ENCODE measurements at places on chromosomes 7 and 10.

- DNase-seq: no peak
These were observed 46.0 kb downstream of the CDC123 start for GRCh38 chr10:12241810-12242529.

GRCh38 chr10:118465300-118465874 lies 123.3 kb upstream of the FAM204A start:
- no peak for DNase-seq

- DNase-seq: no peak
These were observed 15.0 kb downstream of the ELN start for GRCh38 chr7:74042746-74043522.

- DNase-seq: no peak
These were observed 75.7 kb downstream of the RSU1 start for GRCh38 chr10:16741540-16741939.

- no peak for DNase-seq
These were observed 5.2 kb upstream of the VWC2 start for GRCh38 chr7:49768254-49768653.

GRCh38 chr7:140275069-140275965 lies 98.5 kb upstream of the KDM7A start:
- DNase-seq: no peak

DNA sequence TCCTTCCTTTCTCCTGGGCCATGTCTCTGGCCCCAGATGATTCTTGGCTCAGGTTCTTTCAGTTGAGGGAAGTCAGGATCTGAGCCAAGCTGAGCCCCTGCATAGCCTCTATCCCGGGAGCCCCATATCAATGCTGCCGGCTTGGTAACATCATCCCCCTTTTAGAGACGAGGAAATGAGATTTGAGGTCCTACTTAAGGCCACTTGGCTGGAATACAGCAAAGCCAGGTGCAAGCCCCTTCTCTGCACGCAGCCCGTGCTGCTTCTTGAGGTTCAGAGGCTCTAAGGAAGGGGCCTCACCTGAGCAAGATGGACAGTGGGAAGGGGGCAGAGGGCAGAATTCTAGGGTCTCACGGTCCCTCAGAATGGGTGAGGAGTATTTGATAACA lies 2.4 kb upstream of the IRF5 start:
- DNase-seq: no peak

DNA sequence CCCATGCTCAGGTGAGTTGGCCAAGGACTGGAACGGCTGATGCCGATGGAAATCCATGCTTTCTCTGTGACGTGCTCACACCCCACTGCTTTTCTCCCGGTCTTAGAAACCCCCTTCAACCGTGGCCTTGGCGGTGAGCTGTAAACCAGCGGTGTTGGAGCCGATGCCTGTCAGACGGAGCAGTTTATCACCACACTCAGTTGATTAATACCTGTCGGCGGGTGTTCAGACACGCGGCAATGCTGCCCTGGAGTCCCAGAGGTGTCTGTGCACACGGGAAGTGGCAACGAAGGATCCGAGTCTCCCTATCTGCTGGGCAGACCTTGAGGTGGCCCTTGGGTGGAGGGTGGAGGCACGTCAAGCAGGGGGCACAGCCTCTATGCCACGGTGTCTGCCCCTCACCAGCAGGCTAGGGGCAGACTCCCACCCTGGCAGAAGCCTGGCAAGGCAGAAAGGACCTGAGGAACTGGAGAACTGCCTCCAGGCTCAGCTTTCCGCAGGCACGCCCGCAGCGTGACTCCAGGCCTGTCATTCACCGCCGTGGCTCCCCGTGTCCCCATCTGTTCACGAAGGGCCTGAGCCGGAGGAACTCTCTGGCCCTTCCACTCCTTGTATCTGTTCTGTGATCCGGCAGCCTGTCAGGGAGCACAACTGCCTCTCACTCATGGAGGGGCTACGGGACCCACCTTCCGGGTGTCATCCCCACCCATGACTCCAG lies 34.6 kb upstream of the MNX1 start:
- no peak for DNase-seq

- no peak for DNase-seq
These were observed 100.8 kb downstream of the EBF3 start for GRCh38 chr10:129863201-129863663.

- DNase-seq: no peak
These were observed 6.5 kb upstream of the HERPUD2 start for GRCh38 chr7:35701287-35701900.

GRCh38 chr10:55820478-55820877 lies 540.6 kb downstream of the ZWINT start:
- no peak for DNase-seq

DNA sequence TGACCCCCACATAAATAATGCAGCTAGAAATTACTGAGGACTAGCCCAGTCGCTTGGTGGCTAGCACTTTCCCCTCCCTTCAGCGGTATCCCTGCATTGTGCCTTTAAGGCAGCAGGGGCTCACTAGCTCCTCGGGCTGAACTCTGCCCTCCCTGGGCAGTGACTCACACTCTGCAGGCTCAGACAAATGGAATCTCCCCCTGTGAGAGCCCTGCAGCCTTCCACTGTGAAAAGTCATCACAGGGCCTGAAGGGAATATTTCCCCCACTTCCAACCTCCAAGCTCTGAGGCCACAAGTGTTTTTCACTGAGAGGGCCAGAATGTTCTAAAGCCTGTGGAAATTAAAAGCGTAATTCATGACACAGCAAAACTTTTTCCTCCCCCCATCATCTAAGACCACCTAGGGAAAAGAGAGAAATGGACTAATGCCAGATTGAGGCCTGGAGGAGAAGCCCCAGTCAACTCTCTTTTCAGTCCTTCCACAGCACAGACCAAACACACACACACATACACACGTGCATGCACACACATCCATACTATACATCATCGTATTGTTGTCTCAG lies 93.6 kb upstream of the COL1A2 start:
- DNase-seq: peak; percentile 78

- no peak for DNase-seq
These were observed 28.2 kb upstream of the GOLGA7B start for GRCh38 chr10:97821308-97822038.

DNA sequence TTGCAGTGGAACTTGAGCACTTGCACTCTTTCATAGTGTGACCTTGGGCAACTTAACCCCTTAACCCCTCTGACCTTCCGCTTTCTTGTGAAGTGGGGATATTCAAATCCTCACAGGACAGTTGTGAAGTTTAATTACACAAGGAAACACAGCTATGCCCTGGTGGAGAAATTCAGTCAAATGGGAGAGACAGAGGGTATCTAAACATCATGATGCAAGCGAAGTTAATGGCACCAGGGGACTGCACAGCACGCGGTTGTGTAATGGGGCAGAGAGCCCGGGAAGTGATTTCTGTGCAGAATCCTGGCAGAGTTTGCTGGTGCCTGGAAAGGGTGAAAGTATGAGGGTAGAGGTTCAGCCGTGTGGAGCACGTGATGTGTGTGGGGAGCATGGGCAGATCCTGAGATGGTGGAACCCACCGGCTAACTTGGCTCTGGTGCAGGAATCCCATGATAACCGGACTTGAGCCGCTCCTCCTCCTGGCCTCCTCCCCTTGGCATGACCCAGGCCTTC lies 51.7 kb downstream of the SNX10 start:
- DNase-seq: no peak

DNA sequence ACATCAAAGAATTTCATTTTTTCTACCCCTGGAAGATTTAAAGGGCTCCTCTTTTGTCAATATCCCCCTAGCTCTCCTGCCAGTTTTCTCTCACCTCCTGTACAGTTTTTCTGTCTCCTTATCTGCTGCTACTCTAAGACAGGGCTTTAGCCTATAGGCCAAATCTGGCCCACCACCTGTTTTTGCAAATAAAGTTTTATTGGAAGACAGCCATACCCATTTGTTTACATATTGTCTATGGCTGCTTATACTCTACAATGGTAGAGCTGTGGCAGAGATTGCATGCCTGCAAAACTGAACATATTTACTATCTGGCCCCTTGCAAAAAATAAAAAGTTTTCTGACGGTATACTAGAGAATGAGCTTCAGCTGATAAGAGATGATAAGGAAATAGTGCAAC lies 37.4 kb upstream of the GARS1 start:
- DNase-seq: no peak

DNA sequence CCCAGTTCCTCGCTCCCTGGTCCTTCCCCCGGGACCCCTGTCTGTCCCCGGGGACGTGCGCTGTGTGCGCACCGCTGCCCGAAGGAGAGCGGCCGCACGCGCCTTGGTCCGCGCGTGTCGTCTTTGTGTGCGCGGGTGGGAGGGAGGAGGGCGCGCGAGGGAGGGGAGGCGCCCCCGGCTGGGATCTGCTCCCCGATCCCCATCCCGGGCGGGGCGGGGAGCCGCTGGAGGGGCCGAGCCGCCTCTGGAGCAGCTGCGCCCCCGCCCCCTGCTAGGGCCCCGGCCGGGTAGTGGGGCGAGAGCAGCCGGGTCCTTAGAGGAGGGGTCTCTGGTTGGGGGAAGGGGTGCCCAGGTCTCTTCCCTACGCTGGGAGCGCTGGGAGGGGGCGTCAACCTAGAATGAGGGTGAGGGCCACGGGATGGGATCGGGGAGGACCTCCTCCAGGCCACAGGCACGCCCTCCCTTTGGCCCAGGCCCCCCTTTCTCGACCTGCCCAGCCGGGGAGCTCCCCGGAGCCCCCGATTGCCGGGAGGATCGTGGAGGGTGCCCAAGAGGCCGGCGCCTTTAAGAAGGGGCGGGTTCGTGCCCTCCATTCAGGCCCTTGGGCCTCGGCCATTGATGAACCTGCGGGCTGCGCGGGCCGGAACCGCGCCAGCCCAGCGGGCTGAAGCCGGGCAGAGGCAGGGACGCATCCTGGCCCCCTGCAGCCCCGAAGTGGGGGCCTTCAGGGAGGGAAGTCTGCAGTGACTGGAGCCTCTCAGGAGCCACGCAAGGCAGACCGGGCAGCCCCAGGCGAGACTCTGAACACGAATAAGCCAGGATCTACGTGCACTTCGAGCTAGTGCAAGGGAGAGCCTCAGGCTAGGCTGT lies 678 bp downstream of the SH2B2 start:
- no peak for DNase-seq

GRCh38 chr10:106874604-106874889 lies 290.0 kb downstream of the SORCS1 start:
- no peak for DNase-seq

GRCh38 chr7:30330134-30331111 lies 46.0 kb downstream of the ZNRF2 start:
- no peak for DNase-seq

DNA sequence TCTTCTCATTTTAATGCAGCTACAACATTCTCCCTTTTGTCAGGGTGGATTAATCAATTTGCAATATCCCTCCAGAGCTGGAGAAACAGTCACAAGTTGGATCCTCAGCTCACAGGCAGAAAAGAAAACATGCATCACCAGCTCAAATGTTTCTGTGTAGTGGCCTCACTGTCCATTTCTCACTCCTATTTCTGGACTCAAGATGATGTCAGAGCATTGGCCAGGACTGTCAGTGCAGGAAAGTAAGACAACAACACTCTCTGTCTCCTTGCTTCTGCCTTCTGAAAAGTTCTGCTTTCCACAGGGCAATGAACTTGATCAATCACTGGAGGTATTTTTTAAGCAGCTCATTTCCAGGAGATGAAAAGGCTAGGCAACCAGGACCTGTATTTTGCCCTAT lies 8.2 kb upstream of the SVIL start:
- peak; percentile 36 for DNase-seq

GRCh38 chr10:127150136-127150535 lies 46.3 kb downstream of the INSYN2A start:
- peak; percentile 30 for DNase-seq

GRCh38 chr10:19713800-19714525 lies 102.3 kb upstream of the PLXDC2 start:
- no peak for DNase-seq

GRCh38 chr7:113246738-113247137 lies 128.4 kb upstream of the SMIM30 start:
- DNase-seq: no peak

GRCh38 chr7:39650676-39651075 lies 27.3 kb downstream of the RALA start:
- DNase-seq: no peak

- no peak for DNase-seq
These were observed 184.9 kb downstream of the BAMBI start for GRCh38 chr10:28862219-28862618.

DNA sequence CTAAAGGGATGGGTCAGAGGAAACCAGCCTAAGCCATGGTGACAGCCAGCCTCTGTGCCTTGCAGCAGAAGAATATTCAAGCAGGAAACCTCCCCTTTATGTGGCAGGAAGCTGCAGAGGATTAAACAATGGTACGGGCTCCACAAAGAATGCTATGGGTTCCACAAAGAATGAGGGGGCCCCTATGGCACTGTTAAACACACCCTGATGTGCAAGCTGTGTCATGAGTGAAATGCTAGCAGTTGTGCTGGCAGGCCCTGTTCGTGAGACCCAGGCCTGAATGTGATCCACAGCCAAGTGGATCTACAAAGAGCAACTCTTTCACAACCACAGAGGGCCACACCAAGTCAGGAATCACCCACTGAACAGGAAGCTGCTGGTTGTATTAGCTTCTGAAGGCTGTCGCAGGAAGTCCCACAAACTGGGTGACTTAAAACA lies 68.9 kb downstream of the MYOF start:
- no peak for DNase-seq

- peak; percentile 62 for DNase-seq
These were observed at the start of gene CAV2 for GRCh38 chr7:116499168-116500077. TSS of gene CAV2 (plus strand) at chr7:116499738. CDS start at chr7:116499782, 44 bp downstream.

- no peak for DNase-seq
These were observed 199.3 kb downstream of the LRMDA start for GRCh38 chr10:75630746-75631145.

GRCh38 chr7:11203683-11204082 lies 230.0 kb downstream of the PHF14 start:
- no peak for DNase-seq

DNA sequence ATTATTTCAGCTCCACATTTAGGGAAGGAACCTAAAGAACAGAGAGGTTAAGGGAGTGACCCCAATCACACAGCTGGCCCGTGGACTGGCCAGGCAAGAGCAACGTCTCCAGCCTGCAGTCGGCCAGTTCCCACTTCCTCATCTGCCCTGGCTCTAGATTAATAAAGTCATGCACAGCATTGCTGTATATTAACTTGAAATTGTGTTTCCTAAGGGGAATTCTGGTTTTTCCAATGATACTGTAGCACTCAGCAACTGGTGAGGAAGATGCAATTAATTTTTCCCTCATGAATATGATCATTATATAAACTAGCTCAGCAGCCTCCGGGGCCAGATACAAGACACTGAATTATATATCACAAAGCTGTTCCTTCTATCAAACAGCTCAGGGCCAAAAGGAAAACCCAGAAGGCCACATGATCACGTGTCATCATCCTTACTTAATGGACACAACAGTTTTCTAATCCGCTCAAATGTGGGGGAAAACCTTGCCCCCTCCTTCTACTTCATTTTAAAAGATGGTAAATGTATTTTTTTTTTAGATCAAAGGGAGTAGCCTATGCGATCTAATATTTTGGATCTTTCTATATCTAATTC lies 295.3 kb upstream of the PRKCQ start:
- no peak for DNase-seq

GRCh38 chr7:17792075-17792936 lies 148.0 kb downstream of the SNX13 start:
- DNase-seq: no peak
